Activated B cell treated with CpG ODN at 0.5 μM for 24 hours (primary cell): ENCODE measurements at places on chromosomes 6 and 20. TPM values are rescaled to one million over a fixed set of nuclear protein-coding genes. Genes with fewer than 3 reads are reported as not detected.

DNA sequence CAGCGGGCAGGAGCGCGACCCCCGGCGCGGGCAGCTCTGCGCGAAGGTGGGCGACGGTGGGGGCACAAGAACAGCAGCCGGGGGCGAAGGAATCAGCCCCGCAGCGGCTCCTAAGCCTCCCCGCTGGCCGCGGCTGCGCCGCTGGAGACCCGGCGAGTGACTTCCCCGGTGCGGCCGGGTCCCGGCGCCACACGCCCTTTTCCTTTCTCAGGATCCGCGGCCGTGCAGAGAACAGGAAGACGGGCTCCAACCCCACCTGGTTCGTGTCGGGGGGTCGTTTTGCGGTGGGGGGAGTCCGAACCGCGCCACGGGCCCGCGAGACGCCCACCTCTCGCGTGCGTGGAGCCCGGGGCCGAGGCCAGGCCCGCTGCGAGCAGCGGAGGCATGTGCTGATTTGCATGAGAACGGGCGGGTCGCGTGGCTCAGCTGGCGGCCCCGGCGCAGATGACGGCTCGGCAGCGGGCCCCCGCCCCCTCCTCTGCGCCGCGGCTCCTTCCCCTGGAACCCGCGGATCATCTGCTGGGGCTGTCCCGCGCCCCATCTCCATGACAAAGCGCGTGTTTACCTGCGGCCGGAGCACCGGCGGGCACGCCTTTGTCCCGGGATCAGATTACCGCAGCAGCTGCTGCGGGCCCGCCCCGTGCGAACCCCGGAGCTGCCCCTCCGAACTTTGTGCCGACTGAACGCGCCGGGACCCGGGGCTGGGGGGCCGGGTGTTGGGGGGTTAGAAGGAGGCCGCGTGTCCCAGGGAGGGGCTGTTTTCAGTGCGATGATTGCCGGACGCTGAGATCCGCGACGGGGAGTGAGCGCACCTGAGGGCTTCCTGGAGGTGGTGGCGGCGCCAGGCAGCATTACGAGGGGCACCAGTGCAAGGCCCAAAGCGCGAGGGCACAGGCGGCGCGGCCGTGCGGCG, 4.9 kb upstream of the DLL1 start:
- no peaks in the 10 kb centered on the region for H3K36me3 ChIP-seq
- H3K4me1 ChIP-seq = peaks cover 40% of the 10 kb centered on the region
- H3K27ac ChIP-seq = no peak overlapping the region
- peaks cover 50% of the 10 kb centered on the region for H3K27me3 ChIP-seq
- H3K4me3 ChIP-seq = peak overlapping the region; percentile 83

- no peak for DNase-seq
- no peak overlapping the region for H3K27ac ChIP-seq
- H3K36me3 ChIP-seq = no peaks in the 10 kb centered on the region
- H3K27me3 ChIP-seq = no peaks in the 10 kb centered on the region
- no peak overlapping the region for H3K4me3 ChIP-seq
- no peaks in the 10 kb centered on the region for H3K4me1 ChIP-seq
These were observed 255.0 kb downstream of the HACE1 start for GRCh38 chr6:104604685-104605084.

CPXM1 gene
- 8.5 and 9.8 TPM in 2 replicates for total RNA-seq

- H3K4me3 ChIP-seq = peak overlapping the region; percentile 96
- H3K4me1 ChIP-seq = peaks cover 34% of the 10 kb centered on the region
- H3K27ac ChIP-seq = peak overlapping the region; percentile 99
- DNase-seq = peak; percentile 51
- H3K27me3 ChIP-seq = no peaks in the 10 kb centered on the region
These were observed 58.4 kb downstream of the TRIM38 start for GRCh38 chr6:26021001-26021349.

- no peak for DNase-seq
- no peaks in the 10 kb centered on the region for H3K36me3 ChIP-seq
- H3K27ac ChIP-seq = no peak overlapping the region
- peaks cover 9% of the 10 kb centered on the region for H3K27me3 ChIP-seq
These were observed 34.6 kb upstream of the CHRNA4 start for GRCh38 chr20:63395723-63396122.

DNA sequence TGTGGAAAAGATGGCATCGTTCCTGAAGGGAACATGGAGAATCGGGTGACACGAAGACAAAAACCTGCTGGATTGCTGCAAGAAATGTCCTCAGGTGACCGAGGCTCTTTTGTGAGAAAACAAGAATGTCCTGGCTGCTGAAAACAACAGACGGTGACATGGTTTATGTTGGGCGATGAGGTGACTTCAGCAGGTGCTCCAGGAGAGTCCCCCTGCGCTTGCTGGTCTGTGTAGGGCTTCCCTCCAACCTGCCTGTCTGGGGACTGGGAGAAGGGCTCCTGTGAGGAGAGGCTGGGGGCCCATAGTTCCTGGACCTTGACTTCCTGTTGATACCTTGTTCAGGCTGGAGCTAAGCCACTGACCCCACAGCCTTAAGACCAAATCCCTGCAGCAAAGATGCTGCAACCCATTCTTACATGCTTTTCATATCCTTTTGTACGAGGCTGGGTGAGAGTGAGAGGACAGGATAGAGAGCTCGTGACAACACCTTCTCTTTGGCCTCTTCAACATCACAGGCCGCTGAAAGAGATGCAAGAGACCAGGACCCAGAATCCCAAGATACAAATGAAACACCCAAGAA, 134.8 kb downstream of the CD83 start:
- H3K4me1 ChIP-seq = peaks cover 43% of the 10 kb centered on the region
- H3K36me3 ChIP-seq = no peaks in the 10 kb centered on the region
- no peaks in the 10 kb centered on the region for H3K27me3 ChIP-seq
- peak overlapping the region; percentile 10 for H3K27ac ChIP-seq
- no peak for DNase-seq
- H3K4me3 ChIP-seq = no peak overlapping the region

DNA sequence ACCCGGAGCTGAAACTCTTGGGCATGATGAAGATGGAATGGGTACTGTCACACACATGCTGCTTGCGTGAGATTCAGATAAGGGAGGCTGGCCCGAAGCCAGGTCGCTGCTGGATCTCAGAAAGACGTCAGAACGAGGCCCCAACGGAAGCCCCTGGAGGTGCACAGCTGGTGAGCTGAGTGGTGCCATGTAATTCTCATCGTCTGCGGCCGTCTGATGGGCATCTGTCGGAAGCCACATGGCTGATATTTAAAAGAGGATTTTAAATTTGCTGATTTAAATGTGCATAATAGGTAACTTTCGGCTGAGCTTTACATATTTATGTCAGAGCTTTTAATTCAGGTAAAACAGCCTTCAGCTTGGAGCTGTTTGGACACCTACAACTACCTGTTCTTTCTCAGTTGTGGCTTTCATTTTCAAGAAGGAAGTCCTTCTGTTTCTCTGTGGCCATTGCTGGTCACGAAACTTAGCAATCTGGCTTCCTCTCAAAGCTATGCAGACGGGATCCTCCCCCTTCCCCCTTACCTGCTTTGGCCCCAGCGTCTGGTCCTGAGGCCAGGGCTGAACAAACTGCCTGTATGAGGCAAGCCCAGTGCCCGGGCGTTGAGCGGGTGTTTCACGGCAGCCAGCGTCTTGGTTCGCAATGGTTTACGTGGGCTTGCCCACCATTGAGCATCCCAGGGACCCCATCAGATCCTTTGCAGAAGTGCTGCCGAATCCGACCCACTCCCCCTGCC, 9.2 kb downstream of the SLCO4A1 start:
- peak overlapping the region; percentile 94 for H3K27ac ChIP-seq
- DNase-seq = peak; percentile 68
- peaks cover 72% of the 10 kb centered on the region for H3K4me1 ChIP-seq
- peaks cover 19% of the 10 kb centered on the region for H3K36me3 ChIP-seq
- peak overlapping the region; percentile 82 for H3K4me3 ChIP-seq

DNA sequence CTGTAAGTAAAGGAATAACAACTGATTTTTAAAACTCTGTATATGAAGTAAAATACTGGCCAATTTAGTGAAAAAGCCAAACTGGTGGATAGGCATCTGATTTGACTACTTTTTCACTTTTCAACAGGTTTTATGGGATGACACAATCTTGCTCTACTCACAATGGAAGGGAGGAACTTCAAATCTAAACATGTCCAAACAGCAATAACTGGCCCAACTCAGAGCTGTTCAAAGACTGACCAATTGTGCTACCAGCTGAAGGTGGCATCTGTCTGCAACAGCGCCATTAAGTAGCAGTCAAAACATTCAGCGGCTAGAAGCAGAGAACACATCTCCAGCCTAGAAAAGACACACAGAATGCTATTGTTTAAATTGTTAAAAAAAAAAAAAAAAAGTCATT, 44.6 kb downstream of the SESN1 start:
- no peaks in the 10 kb centered on the region for H3K27me3 ChIP-seq
- peaks cover 2% of the 10 kb centered on the region for H3K36me3 ChIP-seq
- H3K27ac ChIP-seq = no peak overlapping the region
- H3K4me3 ChIP-seq = no peak overlapping the region

GPR6 gene
- total RNA-seq = not detected in 2 replicates

NFYA gene
- 33.7 and 35.1 TPM in 2 replicates for total RNA-seq

GRCh38 chr6:38805692-38806091, 90.6 kb downstream of the DNAH8 start:
- peaks cover 2% of the 10 kb centered on the region for H3K27me3 ChIP-seq
- no peak overlapping the region for H3K4me3 ChIP-seq
- H3K4me1 ChIP-seq = peaks cover 2% of the 10 kb centered on the region
- peaks cover 3% of the 10 kb centered on the region for H3K36me3 ChIP-seq
- no peak overlapping the region for H3K27ac ChIP-seq
- no peak for DNase-seq

GRCh38 chr20:24718696-24719095, 230.4 kb upstream of the CST7 start:
- H3K4me3 ChIP-seq = no peak overlapping the region
- no peak overlapping the region for H3K27ac ChIP-seq
- DNase-seq = no peak
- H3K27me3 ChIP-seq = peaks cover 6% of the 10 kb centered on the region
- H3K4me1 ChIP-seq = no peaks in the 10 kb centered on the region

DNA sequence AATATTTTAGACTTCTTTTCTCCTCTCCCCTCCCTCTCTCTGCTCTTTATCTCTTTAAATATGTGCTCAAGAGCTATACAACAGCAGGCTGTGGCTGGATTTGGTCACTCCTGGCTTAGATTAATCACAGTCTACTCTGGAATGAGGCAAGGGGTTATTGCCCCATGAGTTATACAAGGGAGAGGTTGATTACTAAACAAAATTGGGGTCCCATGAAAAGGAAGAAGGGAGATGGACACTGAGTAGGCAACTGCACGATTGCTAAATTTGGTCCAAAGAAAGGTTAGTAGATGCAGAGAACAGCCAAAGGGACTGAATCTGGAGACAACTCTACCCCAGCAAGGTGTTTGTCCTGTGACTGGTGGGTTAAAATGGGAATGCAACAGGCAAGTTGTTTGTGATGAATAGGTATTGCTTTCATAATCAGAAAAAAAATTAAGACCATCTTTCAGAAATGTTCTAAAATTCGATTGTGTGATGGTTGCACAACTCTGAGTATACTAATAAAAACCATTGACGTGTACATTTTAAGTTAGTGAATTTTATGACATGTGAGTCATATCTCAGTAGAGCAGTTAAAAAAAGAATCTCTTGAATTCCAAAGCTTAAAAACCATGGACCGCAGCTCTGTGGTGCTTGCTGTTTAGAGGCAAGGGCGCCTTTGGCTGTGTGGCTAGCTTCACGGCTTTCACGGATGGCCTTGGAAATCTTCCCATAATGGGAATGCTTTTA, 57.1 kb downstream of the KIZ start:
- H3K4me3 ChIP-seq = no peak overlapping the region
- DNase-seq = no peak
- H3K27ac ChIP-seq = no peak overlapping the region

GRCh38 chr20:63366390-63367365, 5.5 kb upstream of the CHRNA4 start:
- DNase-seq = no peak
- H3K27ac ChIP-seq = no peak overlapping the region
- no peaks in the 10 kb centered on the region for H3K36me3 ChIP-seq

- no peaks in the 10 kb centered on the region for H3K36me3 ChIP-seq
- H3K27me3 ChIP-seq = no peaks in the 10 kb centered on the region
- no peak for DNase-seq
- no peak overlapping the region for H3K27ac ChIP-seq
- H3K4me1 ChIP-seq = peaks cover 6% of the 10 kb centered on the region
These were observed 204.7 kb downstream of the ESR1 start for GRCh38 chr6:152012227-152012626.

- H3K36me3 ChIP-seq = no peaks in the 10 kb centered on the region
- no peak for DNase-seq
- peaks cover 5% of the 10 kb centered on the region for H3K27me3 ChIP-seq
- H3K27ac ChIP-seq = no peak overlapping the region
- no peak overlapping the region for H3K4me3 ChIP-seq
These were observed 11.5 kb downstream of the RBM24 start for GRCh38 chr6:17292600-17293133.

SLC17A2 gene
- not detected in 2 replicates for total RNA-seq

GRCh38 chr6:17354700-17355403, 38.5 kb upstream of the CAP2 start:
- no peak for DNase-seq
- H3K36me3 ChIP-seq = no peaks in the 10 kb centered on the region
- no peak overlapping the region for H3K4me3 ChIP-seq
- H3K4me1 ChIP-seq = peaks cover 2% of the 10 kb centered on the region
- no peaks in the 10 kb centered on the region for H3K27me3 ChIP-seq

C20orf173 gene
- not detected in 2 replicates for total RNA-seq

HLA-DQA1 gene
- 628 and 664 TPM in 2 replicates for total RNA-seq

DNA sequence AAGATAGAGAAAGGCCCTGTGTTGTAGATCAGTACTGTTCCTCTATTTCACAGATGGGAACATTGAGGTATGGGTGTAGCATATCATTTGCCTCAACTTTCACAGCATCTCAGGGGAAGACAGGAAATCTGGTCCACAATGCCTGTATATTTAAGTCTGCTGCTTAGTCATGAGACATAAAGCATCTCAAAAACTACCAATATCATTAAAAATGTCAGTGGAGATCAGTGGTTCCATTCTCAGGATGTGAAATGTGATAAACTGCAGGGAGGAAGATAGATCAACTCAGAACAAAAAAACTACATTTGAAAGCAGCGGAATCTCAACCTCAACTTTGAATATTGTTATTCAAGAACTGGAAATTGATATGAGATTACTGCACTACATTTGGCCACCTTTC, 192.9 kb upstream of the PREP start:
- no peaks in the 10 kb centered on the region for H3K27me3 ChIP-seq
- peaks cover 7% of the 10 kb centered on the region for H3K4me1 ChIP-seq
- H3K4me3 ChIP-seq = no peak overlapping the region
- no peak overlapping the region for H3K27ac ChIP-seq
- DNase-seq = no peak
- H3K36me3 ChIP-seq = no peaks in the 10 kb centered on the region

GRCh38 chr6:151441390-151442166, 10.3 kb downstream of the RMND1 start:
- DNase-seq = no peak
- no peaks in the 10 kb centered on the region for H3K27me3 ChIP-seq

- DNase-seq = no peak
- peak overlapping the region; percentile 20 for H3K4me3 ChIP-seq
- H3K27ac ChIP-seq = no peak overlapping the region
- H3K4me1 ChIP-seq = peaks cover 20% of the 10 kb centered on the region
These were observed 126.9 kb downstream of the MRPL14 start for GRCh38 chr6:44000164-44000842.

GRCh38 chr6:17635568-17635967, 35.5 kb downstream of the FAM8A1 start:
- no peak for DNase-seq
- H3K4me1 ChIP-seq = peaks cover 16% of the 10 kb centered on the region
- no peaks in the 10 kb centered on the region for H3K27me3 ChIP-seq
- peaks cover 87% of the 10 kb centered on the region for H3K36me3 ChIP-seq
- no peak overlapping the region for H3K4me3 ChIP-seq
- H3K27ac ChIP-seq = no peak overlapping the region

- DNase-seq = peak; percentile 73
- H3K36me3 ChIP-seq = no peaks in the 10 kb centered on the region
- peaks cover 9% of the 10 kb centered on the region for H3K27me3 ChIP-seq
- no peak overlapping the region for H3K27ac ChIP-seq
- H3K4me1 ChIP-seq = peaks cover 4% of the 10 kb centered on the region
These were observed 2.9 kb downstream of the EEF1A2 start for GRCh38 chr20:63495741-63496595.
